ENCODE measurements at places on chromosomes 3 and 15. TPM values are rescaled to one million over a fixed set of nuclear protein-coding genes. Genes with fewer than 3 reads are reported as not detected.

SRPRB gene
- 22.4 TPM for total RNA-seq

OR5H1 gene
- not detected for total RNA-seq

P2RY13 gene
- total RNA-seq: 0.88 TPM

RHOA gene
- 370 TPM for total RNA-seq

CLDN16 gene
- total RNA-seq: not detected

DNA sequence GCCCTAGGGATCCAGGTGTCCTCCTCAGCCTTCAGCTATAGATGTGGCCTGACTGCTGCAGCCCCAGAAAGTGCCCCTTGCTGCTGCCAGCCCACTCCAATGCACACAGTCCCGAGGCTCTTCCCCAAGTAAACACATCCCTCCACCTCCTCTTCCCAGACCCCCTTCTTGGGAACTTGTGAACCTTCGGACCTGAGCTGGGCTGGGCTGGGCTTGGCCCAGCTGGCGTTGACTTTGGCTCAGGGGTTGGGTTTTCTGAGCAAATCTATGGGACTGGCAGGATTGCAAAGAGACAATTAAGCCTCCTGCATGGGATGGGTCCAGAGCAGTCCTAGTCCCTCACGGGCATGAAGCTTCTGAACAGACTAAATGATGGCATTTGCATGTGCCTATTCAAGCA is 14.7 kb downstream of the VIPR1 start:
- H3K36me3 ChIP-seq: no peaks in the 10 kb centered on the region
- no peak overlapping the region for H3K27ac ChIP-seq

DNA sequence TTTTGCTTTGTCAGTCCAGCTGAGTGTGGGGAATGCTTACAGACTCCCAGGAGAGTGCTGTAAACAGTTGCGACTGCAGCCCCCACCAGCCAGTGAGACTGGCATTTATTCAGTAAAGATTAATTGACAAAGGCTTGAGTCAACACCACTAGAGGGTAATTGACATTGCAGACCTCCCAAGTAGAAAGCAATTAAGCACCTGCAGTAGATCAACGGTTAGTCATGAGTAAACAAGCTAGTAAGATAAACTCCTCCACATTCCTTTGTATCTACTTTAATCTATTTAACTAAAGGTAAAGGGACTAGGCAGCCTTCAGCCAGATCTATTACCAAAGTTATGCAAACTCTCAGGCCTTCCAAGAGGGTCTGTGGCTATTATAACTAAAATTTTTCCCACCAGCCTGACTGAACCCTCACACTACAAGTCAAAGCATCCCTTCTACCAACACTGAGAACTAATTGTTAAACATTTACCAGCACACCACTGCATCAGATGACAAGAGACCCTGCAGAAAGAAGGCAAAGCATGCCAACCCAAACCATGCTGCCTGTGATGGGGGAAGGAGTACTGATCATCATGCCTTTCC is 30.5 kb upstream of the GALNT15 start:
- H3K4me3 ChIP-seq: no peak overlapping the region
- no peaks in the 10 kb centered on the region for H3K36me3 ChIP-seq
- no peak overlapping the region for H3K27ac ChIP-seq
- no peak for DNase-seq
- no peaks in the 10 kb centered on the region for H3K4me1 ChIP-seq

DNA sequence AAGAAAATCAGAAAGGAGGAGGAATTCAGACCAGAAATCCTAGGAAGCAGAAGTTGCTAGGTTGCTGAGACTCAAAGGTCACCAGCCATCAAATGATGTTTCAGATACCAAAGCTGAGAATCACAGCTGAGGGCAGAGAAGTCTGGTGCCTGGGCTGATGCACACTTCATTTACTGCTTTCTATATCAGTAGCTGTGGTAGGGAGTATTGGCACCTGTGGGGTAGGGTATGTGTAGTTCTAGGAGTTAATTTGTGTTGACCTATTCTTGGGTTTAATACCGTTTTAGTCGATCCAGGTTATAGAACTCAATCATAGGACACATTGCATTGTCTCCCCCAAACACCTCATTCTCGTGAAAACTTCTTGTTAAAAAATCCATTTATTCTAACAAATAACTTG is 529.6 kb downstream of the AGBL1 start:
- no peak overlapping the region for H3K27ac ChIP-seq
- H3K36me3 ChIP-seq: no peaks in the 10 kb centered on the region
- no peaks in the 10 kb centered on the region for H3K27me3 ChIP-seq
- no peak for DNase-seq
- H3K4me3 ChIP-seq: no peak overlapping the region

- H3K4me1 ChIP-seq: no peaks in the 10 kb centered on the region
- no peak for DNase-seq
- no peaks in the 10 kb centered on the region for H3K27me3 ChIP-seq
- no peak overlapping the region for H3K4me3 ChIP-seq
Measured at GRCh38 chr3:63514678-63515077, 137.8 kb upstream of the SNTN start.

DNA sequence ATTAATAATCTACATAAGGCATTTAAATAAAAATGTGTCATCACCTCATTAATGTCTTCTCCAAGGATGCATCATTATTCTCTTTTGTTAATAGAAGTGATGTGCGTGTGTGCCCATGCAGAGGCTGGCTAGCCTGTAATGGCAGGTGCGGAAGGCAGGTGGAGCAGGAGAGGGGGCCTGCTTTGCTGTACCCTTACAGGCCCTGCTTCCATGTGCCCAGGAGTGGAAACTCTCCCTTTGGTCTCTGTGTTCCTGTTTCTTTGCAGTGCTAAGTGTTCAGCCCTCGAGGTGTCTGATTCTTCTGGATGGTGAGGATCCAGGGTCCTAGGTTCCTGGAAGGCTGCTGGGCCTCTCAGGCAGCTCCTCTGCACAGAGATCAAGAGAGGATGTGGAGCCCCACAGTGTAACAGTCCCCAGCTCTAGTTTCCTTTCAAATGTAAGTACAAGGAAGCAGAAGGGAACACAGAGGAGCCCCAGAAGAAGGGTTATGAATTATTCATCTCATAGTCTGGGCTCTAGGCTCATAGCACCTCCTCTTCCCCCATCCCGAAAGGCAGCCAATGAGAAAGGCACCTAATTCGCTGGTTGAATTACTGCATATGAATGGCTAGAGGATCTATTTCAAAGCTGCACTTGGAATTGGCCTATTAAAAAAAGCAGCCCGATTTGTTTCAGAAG is 39.2 kb upstream of the AGBL1 start:
- no peaks in the 10 kb centered on the region for H3K36me3 ChIP-seq
- no peak for DNase-seq
- no peak overlapping the region for H3K4me3 ChIP-seq
- H3K27ac ChIP-seq: no peak overlapping the region
- H3K4me1 ChIP-seq: no peaks in the 10 kb centered on the region

GRCh38 chr3:86937306-86937791 is 53.6 kb downstream of the VGLL3 start:
- H3K27me3 ChIP-seq: no peaks in the 10 kb centered on the region
- no peak for DNase-seq
- no peak overlapping the region for H3K27ac ChIP-seq
- H3K4me1 ChIP-seq: no peaks in the 10 kb centered on the region
- no peak overlapping the region for H3K4me3 ChIP-seq

DNA sequence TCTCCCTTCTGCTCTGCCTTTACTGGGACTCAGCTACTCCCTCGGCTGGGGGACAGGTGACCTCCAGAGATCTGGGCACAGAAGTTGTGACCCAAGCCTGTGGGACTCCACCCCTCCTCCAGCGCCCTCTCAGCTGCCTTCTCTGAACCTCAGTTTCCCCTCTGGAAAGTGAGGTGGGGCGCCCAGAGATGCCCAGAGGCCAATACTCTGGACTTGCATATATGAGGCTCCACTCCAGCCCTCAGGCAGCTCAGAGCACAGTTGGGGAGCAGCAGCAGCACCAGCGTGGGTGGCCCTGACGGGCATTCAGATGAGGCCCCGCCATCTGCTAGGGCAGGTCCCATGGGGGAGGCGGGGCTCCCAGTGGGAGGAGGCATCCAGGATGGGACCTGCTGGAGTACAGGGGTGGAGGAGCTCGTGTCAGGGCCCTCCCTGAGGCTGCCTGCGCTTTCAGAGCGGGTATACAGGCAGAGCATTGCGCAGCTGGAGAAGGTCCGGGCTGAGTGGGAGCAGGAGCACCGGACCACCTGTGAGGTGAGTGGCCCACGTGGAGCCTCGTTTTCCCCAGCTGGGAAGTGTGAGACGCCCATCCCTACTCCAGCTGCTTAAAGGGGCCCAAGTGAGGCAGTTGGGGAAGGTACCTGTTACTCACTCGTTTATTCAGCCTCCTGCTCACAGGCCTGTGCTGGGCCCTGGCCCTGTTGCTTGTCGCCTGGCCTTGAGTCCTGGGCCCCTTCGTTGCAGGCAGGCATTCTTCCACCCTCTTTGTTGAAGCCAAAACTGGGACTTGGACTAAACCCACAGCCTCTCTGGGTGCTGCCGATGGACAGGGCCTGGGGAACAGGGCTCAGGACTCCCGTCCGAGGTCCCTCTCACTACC is 35.4 kb downstream of the PSTPIP1 start:
- H3K27ac ChIP-seq: no peak overlapping the region
- H3K27me3 ChIP-seq: no peaks in the 10 kb centered on the region
- H3K36me3 ChIP-seq: peaks cover 87% of the 10 kb centered on the region

- no peaks in the 10 kb centered on the region for H3K36me3 ChIP-seq
- H3K27me3 ChIP-seq: no peaks in the 10 kb centered on the region
- peaks cover 9% of the 10 kb centered on the region for H3K4me1 ChIP-seq
- DNase-seq: peak; percentile 78
Measured at GRCh38 chr3:112293368-112294321, at the start of gene SLC9C1. TSS of gene SLC9C1 (minus strand) at chr3:112294216. CDS start at chr3:112286791, 7,425 bp downstream.

- no peaks in the 10 kb centered on the region for H3K27me3 ChIP-seq
- no peak for DNase-seq
- no peak overlapping the region for H3K4me3 ChIP-seq
- no peaks in the 10 kb centered on the region for H3K36me3 ChIP-seq
Measured at GRCh38 chr3:95911767-95912166, 902.6 kb upstream of the EPHA6 start.

DNA sequence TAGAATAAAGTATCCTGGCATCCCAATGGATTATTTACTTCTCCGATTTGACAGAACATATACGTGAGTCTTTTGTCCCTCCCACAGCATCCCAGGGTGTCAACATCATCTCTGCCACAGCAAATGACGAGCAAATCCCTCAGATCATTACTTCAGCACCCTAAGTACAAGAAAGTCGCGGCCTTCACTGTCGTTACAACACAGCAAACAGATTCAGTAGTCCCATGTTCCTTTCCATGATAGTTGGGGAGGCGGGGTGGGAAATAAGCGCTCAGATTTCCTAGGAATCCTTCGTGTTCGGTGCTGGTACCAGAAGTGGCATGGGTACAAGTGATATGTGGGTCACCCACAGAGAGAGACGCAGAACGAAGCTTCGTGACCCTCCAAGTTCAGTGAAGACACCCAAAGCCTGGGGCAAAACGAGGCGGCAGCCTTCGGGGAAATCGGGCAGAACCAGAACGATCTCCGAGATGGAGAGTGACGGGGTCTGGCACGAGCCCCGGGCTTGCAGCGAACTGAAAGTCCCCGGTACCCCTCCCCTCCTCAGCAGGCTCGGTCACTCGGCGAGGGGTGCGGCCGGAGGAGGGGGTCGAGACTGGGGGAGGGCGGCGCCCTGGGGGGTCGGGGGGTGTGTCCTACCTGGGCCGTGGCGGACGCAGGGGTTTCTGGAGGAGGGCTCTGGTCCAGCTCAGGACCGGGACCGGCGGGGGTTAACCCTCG is 619 bp downstream of the TTBK2 start:
- peak overlapping the region; percentile 50 for H3K4me3 ChIP-seq
- H3K27ac ChIP-seq: peak overlapping the region; percentile 48
- H3K27me3 ChIP-seq: no peaks in the 10 kb centered on the region
- H3K4me1 ChIP-seq: peaks cover 15% of the 10 kb centered on the region

GRCh38 chr15:82044373-82045178 is 1.2 kb downstream of the MEX3B start:
- peaks cover 10% of the 10 kb centered on the region for H3K27me3 ChIP-seq
- H3K27ac ChIP-seq: no peak overlapping the region
- no peak for DNase-seq
- H3K4me3 ChIP-seq: peak overlapping the region; percentile 69

GRCh38 chr3:30934208-30934550 is 39.7 kb upstream of the GADL1 start:
- H3K36me3 ChIP-seq: no peaks in the 10 kb centered on the region
- no peaks in the 10 kb centered on the region for H3K4me1 ChIP-seq
- H3K27me3 ChIP-seq: no peaks in the 10 kb centered on the region
- H3K4me3 ChIP-seq: no peak overlapping the region
- DNase-seq: peak; percentile 41

DNA sequence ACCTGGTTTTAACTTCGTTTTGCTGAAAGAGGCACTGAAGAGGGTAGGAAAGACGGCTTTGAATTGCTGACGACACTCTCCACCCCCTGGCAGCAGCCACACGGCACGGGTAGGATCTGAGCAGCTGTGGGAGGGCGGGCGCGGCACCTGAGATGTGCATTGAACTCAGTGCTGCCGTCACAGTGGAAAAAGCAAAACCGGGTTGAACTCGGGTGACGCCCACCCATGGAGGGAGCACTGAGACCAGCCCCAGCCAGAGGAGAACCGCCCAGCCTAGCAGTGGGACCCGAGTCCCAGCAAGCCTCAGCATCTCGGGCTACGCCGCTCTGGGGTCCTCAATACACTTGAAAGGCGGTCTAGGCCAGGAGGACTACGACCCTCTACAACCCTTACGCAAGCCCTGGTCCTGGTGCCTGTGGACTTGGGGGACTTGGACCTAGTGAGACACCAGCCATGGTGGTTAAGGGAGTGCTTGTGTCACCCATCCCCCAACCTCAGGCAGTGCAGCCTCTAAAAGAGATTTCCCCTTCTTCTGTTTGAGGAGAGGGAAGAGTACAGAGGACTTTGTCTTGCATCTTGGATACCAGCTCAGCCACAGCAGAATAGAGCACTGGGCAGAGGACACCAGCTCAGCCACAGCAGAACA is 50.0 kb upstream of the RPL35A start:
- H3K27me3 ChIP-seq: no peaks in the 10 kb centered on the region
- no peak overlapping the region for H3K4me3 ChIP-seq
- no peaks in the 10 kb centered on the region for H3K36me3 ChIP-seq
- H3K27ac ChIP-seq: no peak overlapping the region
- H3K4me1 ChIP-seq: no peaks in the 10 kb centered on the region
- no peak for DNase-seq

DNA sequence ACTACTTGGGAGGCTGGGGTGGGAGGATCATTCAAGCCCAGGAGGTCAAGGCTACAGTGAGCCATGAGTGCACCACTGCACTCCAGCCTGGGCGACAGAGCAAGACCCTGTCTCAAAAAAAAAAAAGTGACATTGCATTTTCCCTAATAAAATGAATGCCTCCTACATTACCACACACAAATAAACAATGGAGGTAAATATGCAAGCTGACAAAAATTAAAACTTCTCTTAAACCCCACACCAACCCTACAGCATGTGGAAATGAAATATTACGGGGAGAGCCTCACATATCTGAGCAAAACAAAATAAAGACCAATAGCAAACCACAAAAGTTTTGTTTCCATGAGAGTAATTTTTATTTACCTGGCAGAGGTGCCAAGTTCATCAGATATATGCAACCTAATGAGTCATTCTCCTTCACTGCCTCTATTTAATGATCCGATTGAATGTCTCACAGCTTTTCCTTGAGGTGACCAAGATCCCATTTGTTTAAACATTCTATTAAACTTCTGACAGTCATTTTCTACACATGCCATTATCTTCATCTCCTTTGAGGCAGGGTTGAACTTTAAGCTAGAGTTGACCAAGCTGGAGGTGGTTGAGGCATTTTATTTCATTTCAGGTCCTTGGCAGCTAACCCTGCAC is 9.4 kb upstream of the CAV3 start:
- no peak for DNase-seq
- H3K27me3 ChIP-seq: no peaks in the 10 kb centered on the region
- H3K36me3 ChIP-seq: no peaks in the 10 kb centered on the region

Measured in natural killer cell (primary cell).